Lower lobe of right lung (tissue), 2 donors: ENCODE measurements at places on chromosomes 3 and 15. TPM values are rescaled to one million over a fixed set of nuclear protein-coding genes. Genes with fewer than 3 reads are reported as not detected.

Gene TUSC7
- total RNA-seq = not detected

- no peaks in the 10 kb centered on the region for H3K27me3 ChIP-seq
- no peaks in the 10 kb centered on the region for H3K4me1 ChIP-seq
- no peak overlapping the region for H3K4me3 ChIP-seq
- H3K27ac ChIP-seq = no peak overlapping the region
- no peaks in the 10 kb centered on the region for H3K36me3 ChIP-seq
- DNase-seq = no peak
These were observed 12.3 kb upstream of the PDZRN3 start for GRCh38 chr3:73637042-73637441.

GRCh38 chr15:57082054-57082728 is 163.7 kb downstream of the TCF12 start:
- no peaks in the 10 kb centered on the region for H3K36me3 ChIP-seq
- H3K4me3 ChIP-seq = no peak overlapping the region
- no peaks in the 10 kb centered on the region for H3K27me3 ChIP-seq
- peaks cover 27% of the 10 kb centered on the region for H3K4me1 ChIP-seq

Gene MAP6D1
- 1.9 TPM for total RNA-seq

DNA sequence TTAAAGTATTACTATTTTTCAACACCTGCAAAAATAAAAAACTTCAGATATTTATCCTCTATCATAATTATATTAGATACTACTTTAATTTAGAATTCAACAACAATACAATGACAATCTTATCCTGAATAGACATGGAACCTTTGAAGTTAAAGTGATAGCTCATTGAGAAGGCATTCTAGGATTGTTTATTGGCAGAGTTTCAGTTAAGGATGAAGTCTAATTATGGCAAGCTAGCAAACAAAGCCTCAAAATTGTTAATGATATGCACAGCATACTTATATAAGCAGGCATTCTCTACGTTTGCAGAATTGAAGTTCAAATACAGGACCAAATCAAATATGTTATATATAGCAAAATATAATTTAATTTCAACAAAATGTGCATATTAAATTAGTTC is 91.2 kb upstream of the ABI3BP start:
- no peaks in the 10 kb centered on the region for H3K36me3 ChIP-seq
- H3K27me3 ChIP-seq = no peaks in the 10 kb centered on the region
- H3K4me3 ChIP-seq = no peak overlapping the region
- no peak overlapping the region for H3K27ac ChIP-seq
- DNase-seq = no peak
